ENCODE measurements at places on chromosomes 1 and 21.

- peak; percentile 44 for DNase-seq
Measured at GRCh38 chr1:98053471-98054366, 132.9 kb upstream of the DPYD start.

DNA sequence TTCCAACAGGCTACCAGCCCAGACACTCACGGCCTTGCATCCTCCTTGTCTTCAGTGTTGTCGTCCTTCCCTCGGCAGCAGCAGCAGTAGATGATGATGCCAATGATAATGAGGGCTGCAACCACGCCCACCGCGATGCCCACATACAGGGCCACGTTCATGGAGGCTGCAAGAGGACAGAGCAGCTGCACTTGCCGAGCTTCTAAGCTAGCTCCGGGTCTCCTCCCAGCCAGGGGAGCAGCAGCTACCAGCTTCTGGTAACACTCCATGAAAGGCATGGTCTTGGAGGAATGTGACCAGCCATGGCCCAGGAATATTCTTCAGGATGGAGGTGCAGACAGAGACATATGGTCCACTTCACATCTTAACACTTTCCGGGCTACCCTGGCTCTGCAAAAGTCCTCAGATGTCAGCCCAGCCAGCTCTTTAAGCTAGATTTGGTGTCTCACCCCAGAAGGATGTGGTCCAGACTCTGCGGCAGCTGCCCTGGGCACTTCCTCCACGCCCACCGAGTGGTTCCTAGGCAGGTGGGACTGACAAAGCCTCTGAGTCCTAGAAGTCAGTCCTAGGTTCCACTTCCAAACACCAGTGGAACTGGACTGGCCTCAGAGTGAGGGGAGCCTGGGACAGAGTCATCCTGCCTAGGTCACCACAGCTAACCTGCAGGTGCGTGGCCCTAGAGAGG is 35.1 kb downstream of the GPA33 start:
- DNase-seq = no peak

- no peak for DNase-seq
Measured at GRCh38 chr1:178946855-178947676, 76.2 kb upstream of the ANGPTL1 start.

DNA sequence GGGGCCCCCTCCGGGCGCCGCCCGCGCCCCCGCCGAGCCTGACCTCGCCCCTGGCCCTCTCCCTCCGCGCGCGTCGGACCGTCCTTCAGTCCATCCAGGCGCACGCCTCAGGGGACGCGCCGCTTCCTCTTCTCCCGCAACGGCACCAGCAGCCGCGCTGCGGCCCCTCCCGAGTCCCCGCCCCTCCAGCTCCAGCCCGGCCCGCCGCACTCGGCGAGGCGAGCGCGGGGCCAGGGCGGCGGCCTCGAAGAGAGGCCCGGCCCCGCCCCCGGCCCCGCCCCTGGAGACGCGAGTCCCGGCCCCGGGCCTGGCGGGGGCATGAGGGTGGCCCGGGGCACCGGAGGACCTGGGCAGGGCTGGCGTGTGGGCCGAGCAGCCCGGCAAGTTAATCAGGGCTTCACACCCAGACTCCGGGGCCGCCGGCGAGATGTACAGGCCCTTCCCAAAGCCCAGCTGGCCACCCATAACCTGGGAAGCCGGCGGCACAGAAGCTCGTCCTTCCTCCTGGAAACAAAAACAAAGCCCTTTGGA is at the start of gene IGSF3:
IGSF3 (minus strand) TSS at position 159 of the 531 bp plus-strand sequence. CDS start 1,407 bp downstream, outside the sequence.
- DNase-seq = no peak

DNA sequence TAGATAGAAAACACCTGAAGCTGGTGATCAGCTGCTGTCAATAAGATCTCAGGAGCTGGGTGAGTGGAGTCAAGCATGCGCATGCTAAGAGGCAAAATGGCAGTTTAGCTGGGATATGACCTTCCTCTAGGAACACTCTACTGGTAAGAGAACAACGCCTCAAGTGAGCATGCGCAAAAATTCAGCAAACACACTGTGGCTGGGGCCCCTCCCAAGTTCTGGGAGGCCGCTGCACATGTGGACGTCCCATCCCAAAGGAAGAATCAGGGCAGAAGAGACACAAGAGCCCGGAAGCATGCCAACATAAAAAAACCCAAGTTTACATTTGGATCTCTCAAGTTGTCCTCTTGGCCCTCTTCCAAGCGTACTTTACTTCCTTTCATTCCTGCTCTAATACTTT is 126.3 kb upstream of the F3 start:
- no peak for DNase-seq

Data from C1 segment of cervical spinal cord (tissue), 14 donors.